Left hindlimb (tissue), 1 donor: ENCODE measurements at places on chromosomes 7 and 10.

DNA sequence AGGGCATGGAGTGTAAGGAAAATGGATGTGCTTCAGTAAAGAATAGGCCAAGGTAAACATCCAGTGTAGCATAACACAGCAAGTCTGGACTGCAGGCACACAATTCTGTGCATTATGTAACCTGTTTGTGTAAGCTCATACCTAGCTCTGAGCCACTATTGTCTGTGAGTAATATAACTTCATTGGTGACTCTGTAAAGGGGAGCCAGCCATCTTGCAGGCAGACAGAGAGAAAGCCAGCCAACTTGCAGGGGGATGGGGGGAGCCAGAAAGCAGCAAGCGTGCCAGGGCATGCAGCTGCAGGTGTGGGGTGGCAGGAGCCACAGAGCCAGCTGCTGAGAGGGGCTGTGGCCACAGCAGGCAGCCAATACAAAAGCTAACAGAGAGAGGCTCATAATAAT, 449.2 kb downstream of the IPMK start:
- DNase-seq, result no peak

DNA sequence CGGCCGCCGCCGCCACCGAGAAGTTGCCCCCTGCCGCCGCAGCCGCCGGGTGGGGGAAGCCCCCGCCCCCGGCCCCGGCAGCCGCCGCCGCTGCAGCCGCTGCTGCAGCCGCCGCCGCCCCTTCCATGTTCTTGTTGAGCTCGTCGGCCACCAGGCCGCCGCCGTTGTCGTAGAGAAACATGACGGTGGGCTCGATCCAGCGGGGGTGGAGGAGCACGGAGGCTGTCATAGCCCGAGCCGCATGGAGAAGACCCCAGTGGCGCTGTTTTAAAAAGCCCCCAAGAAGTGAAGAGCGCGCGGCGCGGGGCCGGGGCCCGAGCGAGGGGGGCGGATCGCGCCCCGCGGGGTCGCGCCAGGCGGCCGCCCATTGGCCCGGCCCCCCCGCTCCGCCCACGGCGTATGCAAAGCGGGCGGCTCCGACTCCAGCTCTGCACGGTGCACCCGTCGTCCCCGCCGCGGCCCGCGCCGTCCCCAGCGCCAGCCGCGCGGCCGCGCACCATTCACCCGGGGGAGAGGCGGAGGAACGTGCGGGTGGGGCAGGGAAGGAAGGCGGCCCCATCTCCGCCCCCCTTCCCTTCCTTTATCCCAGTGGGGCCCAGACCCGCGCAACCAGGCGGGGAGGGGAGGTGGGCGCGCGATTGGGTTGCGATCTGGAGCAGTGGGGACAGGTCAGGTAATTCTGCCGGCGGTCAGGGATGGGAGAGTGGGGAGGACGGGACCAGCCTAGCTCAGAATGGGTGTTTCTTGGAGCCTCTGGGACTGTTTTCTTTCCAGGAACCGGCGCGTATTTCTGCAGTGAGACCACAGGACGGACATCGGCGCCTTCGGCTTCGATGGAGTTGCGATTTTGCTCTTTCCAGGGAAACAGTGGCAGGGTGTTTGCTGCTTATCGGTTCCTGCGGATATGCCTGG, at the start of gene HOXA13:
Gene HOXA13, minus strand, starts transcription at position 243 of the 912 bp plus-strand sequence. Its CDS starts 14 bp downstream, at position 229.
- DNase-seq, result no peak

DNA sequence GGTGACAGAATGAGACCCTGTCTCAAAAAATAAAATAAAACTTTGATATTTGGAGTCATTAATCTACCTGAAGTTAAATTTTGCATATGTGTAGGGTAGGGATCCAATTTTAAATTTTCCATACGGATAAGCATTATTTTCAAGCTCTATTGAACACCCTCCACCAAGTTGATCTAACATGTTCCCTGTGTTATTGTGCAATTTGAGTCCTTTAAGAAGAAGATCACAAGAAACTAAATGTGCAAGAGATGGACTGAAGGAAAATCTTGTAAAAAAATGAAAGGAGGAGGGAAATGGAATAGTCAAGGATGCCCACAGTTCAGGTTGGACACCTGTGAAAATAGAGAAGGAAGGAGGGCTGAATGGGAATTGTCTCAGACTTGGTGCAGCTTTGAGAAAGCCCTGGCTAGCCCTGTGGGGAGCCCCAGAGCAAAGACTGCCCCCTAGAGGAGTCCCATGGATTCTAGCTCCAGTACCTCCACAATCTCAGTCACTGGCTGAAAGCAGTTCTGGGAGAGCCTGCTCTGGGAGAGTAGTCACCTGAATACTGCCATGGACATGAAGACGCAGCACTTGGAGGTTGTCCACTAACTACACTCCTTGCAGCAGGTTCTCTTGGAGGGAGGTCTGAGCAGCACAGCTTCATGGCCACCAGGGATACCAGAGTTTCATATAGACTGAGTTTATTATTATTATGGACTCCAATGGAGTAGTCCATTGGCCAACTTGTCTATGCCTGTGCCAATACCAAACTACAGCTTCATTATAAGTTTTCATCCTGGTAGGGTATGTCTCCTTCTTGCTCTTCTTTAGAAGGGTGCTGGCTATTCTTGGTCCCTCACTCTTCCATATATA, 5.7 kb upstream of the TIAL1 start:
- DNase-seq, result no peak

DNA sequence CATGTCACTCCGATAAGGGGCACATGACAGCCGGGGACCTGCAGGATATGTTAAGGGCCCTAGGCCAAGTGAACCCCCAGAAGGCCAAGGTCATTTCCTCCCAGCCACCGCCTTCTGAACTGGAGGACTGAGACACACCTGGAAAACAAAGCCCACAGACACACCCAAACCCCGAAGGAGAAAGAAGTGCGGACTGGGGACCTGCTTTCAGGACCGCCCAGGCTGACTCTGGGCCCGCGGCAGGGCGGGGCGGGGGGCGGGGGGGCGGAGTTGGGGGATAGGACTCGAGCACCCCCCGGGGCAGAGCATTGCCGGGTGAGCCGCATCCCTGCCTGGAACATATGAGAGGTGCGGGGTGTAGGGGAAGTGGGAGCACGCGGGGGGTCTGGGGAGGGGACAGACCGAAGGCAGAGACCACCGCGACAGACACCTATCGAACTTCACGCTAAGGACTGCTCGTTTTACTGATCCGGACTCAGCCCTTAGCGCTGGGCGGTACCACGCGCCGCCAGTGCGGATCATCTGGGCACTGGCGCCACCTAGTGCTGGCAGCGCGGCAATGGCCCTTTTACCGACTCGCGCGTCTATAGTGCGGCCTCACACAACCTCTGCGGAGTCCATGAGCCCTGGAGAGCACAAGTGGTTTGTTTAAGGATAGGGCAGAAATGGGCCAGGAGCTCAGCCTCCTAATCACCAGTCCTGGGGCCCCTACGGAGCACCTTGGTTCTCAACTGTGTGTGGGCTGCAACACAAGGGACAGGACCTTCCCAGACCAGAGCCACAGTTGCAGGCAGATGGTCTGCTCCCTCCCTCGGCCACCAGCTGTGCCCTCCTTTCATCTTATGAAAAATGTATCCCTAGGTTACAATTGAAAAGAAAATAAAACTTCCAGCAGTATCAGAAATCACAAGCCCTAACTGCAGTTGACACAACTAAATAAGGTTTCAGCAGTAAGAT, 157.6 kb downstream of the HERPUD2 start:
- DNase-seq, result peak; percentile 75

DNA sequence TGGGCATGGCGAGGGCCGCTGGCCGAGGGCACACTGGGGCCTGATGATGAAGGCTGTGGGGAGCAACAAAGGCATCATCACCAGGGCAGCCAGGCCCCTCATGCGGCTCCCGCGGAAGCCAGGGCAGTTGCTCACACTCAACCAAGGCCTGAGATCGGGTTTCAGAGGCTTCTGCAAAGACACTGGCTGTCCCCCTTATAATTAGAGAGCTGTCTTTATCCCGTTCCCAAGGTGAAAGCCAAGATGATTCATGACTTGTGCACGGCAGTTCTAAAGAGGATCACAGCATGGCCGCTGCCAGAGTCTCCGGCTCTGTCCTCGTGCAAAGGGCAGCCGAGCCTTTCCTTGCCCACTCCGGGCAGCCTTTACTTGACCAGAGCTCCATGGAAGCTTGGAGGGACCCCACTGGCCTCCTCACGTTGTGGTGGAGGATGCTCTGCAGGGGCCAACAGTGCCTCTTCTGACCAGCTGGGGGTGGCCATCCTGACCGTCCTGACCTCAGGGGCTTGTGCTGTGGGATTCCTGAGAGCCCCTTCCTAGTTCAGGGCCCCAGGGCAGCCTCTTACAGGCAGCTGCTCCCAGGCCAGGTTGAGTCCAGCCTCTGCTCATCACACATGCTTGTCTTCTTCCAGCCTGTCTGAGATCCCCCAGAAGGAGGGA, 82.3 kb downstream of the PRKAG2 start:
- no peak for DNase-seq

DNA sequence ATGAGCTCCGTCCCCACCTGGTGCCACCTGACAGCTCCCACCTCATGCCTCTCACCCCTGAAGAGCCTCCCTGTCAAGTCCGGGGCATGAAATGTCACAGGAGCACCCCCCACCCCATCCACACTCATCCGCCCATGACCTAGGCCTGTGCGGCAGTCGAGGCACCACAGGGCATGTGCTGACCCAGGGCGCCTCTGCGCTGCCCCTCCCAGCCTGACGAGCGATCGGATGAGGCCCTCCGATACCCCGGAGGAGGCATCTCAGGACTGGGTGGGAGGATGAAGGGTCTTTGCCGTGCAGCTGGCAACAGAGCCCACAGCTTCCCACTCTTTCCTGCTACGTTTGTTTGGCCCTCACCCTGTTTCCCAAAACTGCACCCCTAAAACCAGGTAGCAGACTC, 184.4 kb upstream of the TCERG1L start:
- DNase-seq, result no peak

DNA sequence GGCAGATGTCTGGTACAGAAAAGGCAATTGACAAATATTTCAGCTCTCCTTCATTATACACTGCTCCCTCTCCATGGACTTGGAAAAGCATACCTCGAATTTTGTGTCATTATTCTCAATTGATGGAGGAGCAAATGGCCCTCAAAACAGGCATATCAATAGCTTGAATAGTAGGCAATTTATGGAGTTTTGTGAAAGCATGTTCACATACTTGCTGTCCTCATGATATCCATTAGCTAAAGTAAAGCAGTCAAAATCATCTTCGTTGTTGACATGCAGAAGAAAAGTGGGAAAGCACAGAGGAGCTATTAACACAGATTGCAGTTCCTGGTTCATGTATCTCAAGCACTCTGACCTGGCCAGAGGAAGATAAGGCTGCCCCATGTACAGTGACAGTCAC, 472.8 kb downstream of the CCSER2 start:
- DNase-seq, result no peak

DNA sequence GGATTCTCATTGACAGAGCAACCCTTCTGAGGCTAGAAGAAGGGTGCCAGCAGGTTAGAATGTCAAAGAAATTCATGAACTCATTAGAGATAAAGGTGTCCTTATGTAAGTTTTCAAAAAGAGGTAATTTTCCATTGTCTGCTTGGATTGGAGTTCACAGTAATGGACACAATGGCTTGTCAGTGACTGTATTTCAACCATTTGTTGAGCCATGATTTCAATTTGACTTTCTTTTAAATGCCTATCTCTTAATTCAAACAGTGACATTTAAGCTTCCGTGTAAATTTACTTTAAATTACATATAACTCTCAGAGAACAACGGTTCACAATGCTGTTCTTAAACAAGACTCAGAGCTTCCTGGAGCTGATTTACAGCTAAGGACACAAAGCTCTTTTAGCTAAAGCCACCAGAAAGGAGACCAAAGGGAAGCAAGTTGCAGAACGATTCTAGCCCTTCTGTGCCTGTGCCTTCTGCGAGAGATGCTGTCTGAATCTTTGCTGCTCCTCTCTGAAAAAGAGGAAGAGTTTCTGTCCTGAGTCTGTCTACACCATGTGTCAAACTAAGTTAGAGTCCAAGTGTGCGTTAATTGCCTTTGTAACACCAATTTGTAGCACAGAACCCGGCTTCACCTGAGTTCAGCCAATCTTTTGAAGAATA, 42.2 kb upstream of the PFKP start:
- DNase-seq, result no peak

- DNase-seq, result no peak
Observed at GRCh38 chr10:64265961-64266360, 744.8 kb downstream of the REEP3 start.

DNA sequence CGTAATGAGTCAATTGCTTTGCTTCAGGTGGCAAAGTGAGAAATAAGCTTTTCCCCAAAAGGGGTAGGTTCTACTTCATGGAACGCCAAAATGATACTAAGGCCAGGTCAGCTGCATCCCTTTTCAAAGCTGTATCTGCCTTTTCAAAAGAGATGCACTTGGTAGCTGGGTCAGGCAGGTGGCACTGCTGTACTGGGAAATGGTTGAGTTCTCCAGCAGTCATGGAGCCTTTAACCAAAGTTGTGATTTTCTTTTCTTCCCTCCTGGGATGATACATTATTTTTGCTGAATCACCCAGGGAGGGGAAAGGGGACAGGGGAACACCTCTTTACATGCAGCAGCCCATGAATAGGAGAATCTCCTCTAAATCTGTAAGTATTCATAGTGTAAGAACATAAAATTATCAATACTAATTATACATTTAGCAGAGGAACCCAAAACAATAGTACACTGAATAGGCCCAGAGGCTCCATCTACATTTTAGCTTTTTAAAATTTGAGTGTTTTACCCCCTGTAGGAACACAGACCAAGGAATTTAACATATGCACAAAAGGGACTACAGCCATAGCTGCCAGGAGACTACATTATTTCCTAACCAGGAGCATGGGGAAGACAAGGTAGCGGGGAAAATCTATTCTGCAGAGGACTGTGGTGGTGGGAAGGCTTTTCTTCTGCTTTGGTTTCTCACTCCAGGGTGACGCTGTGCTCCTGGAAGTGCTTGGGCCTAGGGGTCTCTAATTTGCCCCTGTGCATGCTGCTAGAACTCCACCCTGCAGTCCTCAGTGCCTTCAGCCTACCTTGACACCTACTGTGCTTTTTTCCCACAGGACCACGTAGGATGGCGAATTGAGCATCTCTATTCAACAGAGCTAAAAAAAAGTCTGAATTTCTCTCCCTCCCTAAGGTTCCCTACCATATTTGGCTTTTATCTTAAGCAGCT, 6.4 kb upstream of the GPR22 start:
- DNase-seq, result peak; percentile 47

DNA sequence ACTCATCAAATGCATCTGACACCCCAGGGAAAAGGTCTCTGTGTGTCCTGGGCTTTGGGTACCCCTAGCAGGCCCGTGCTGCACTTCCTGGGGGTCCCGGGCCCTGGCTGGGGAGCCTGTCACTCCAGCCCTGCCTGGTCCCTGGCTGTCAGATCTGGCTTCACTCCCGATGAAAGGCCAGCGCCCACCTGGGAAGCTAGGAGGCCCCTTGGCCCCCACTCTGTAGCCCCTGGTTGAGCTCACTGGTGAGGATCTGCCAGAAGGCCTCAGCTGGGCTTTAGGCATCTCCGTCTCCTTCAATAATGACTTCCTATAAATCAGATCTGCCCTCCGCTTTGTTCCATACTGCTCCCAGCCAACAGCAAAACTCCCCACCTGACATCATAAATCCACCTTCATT, 64.0 kb downstream of the GOLGA7B start:
- no peak for DNase-seq

DNA sequence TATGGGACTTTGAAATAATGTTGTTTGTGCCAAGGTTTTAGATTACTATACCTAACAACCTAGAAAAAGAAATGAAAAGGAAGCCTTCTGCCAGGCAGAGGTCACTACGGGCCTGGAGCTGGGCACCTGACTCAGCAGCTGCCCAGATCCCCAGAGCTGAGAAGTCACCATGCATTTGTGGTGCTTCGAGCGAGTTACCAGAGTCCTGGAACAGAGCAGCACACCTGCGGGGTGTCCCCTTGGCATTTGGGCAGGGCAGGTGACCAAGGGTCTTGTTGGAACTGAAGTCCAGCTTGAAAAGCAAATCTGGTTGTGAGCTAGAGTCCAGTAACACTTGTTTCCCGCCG, 25.5 kb downstream of the EGFR start:
- no peak for DNase-seq
